ENCODE measurements at places on chromosomes 3 and 15.

- DNase-seq: peak; percentile 100
Measured at GRCh38 chr3:154886437-154886836, 193.7 kb upstream of the MME start.

DNA sequence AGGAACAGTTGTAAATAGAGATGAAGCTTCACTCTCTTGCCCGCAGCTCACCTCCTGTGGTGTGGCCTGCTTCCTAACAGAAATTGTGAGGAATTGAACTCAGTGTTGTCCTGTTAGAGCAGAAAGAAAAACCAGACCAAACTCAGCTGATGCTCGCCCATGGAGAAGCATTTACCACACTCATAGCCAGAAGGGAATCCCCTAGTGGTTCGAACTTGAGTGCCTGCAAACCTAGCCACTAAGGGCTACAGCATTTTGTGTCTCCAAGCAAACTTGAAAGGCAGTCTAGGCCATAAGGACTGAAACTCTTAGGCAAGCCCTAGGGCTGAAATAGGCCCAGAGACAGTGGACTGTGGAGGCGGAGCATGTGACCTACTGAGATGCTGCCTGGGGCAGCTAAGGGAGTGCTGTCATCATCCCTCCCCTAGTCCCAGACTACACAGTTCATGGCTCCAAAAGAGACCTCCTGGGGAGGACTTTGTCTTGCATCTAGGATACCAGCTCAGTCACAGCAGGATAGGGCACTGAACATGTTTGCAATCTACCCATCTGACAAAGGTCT is 44.5 kb upstream of the MCTP2 start:
- no peak for DNase-seq

DNA sequence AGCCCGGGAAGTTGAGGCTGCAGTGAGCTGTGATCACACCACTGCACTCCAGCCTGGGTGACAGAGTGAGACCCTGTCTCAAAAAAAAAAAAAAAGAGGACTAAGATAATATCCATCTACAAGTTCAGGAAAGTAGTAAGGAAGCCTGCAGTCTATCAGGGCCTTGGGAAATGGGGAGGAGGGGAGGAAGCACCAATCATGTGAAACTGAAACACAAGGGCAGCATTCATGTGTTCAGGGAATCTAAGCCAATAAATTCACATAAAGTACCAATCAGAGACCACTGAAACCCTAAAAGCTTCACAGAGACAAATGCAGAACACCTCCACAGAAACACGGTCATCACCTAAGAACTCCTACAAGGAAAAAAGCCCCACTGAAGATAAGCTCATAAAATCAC is 22.9 kb upstream of the HHATL start:
- DNase-seq: no peak

DNA sequence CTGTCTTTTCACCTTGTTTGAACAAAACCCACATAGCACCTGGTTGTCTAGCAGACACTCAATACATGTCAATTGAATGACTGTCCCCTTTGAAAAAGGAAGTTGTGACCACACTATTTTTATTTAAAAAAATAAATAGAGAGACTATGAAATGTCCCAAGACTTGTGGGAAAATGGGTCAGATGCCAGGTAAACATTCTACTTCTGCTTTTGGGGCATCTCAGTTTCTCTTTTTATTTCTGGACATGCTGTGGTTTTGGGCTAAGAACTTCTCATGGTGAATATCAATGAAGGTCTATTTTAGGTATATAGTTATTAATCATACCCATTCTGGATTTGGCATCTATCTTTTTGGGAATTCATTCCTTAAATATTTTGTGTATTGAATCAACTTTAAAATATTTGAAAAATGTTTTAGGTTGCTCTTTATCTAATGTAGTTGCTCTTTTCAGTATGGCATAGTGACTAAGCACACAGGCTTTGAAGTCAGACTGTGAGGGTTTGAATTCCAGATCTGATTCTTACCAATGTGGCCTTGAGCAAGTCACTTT is 4.4 kb downstream of the TMEM45A start:
- peak; percentile 82 for DNase-seq

GRCh38 chr3:9167222-9167621 is 82.2 kb downstream of the SRGAP3 start:
- DNase-seq: no peak

DNA sequence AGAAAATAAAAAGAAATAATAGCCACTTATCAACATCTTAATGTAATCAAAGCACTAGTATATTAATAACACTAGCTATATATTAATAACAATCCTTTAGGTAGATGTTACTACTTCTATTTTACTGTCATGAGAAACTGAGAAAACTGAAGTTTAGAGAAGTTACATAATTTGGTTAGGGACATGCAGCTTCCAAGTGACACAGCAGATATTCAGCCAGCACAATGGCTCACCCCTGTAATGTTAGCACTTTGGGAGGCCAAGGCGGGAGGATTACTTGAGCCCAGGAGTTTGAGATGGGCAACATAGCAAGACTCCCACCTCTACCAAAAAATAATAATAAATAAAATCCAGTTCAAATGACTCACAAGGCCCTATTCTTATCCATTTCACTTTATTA is 1.9 kb upstream of the UBR1 start:
- no peak for DNase-seq

- peak; percentile 15 for DNase-seq
Measured at GRCh38 chr3:154152741-154153140, 31.6 kb downstream of the ARHGEF26 start.

GRCh38 chr15:70504299-70504951 is 258.9 kb downstream of the UACA start:
- DNase-seq: peak; percentile 61

- DNase-seq: peak; percentile 60
Measured at GRCh38 chr15:58931987-58932588, 1.4 kb downstream of the SLTM start.

GRCh38 chr3:132399054-132399929 is 18.0 kb upstream of the DNAJC13 start:
- peak; percentile 60 for DNase-seq

DNA sequence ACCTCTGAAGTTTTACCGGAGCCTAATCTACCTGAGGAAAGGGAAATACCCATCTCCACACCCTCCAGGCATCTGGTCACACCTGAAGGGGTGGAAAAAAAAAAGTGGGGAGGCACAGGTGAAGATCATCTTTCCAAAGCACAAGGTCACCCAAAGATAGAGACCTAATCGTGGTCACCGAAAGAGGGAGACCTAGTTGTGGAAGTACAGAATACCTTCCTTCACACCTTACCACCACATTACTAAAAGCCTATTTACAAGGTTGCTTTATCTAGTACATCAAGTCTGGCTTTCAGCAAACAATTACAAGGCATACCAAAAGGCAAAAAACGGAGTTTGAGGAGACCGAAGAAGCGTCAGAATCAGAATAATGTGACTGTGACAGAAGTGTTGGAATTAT is 110.0 kb upstream of the ARPP21 start:
- no peak for DNase-seq

DNA sequence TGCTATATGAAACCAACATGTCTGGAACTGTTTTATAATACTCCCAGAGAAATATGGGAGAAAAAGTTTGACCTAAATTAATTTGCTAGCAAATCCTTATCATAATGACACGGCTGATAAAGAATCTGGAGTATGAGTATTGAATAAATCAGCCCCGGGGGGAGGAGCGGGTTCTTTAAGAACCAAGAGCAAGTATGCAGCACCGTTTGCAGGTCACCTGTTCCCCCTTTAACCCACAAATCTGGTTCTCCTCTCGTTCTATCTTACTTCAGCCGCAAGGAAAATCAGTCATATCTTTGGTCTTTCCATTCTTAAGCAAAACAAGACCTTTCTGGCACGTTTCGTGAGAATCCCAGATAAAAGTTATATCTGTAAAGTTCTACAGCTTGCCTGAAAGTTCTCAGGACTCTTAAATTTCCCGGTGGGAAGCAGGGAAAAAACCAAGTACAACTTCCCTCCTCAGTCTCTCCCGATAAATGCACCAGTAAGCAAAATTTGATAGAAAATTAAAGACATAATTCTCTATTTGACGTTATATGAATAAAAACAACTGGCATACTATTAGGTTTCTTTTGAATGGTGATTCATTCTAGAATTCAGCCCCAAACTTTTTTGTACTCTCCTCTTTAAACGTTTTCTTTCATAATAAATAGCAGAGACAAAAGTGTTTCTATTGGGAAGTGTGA is 348.6 kb downstream of the ZBBX start:
- DNase-seq: peak; percentile 10

GRCh38 chr15:63401078-63401477 is 19.4 kb upstream of the CA12 start:
- DNase-seq: peak; percentile 47

- peak; percentile 45 for DNase-seq
Measured at GRCh38 chr15:68383161-68384074, 48.5 kb downstream of the ITGA11 start.

GRCh38 chr3:59982510-59982909 is 932.7 kb upstream of the CFAP20DC start:
- no peak for DNase-seq

- DNase-seq: no peak
Measured at GRCh38 chr15:56832125-56832524, 86.3 kb upstream of the TCF12 start.

GRCh38 chr3:114565216-114565615 is 271.4 kb downstream of the TIGIT start:
- no peak for DNase-seq

DNA sequence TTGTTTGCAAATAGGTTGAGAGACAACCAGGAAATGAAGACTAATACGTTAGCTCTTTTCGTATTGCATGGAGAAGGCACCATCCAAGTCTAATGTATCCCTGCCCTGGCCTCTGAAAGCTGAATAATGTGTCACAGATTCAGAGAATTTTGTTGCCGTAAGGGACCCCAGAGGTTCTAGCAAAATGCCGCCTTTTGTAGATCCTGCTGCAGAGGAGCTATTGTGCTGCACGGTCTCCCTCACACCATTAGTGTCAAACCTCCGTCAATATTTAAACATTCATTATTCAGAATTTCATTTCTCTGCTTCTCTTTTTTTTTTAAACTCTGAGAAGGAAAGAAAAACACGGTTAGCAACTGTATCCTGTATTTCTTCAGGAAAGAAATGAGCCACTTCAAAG is 238.7 kb downstream of the EPHB1 start:
- DNase-seq: no peak

DNA sequence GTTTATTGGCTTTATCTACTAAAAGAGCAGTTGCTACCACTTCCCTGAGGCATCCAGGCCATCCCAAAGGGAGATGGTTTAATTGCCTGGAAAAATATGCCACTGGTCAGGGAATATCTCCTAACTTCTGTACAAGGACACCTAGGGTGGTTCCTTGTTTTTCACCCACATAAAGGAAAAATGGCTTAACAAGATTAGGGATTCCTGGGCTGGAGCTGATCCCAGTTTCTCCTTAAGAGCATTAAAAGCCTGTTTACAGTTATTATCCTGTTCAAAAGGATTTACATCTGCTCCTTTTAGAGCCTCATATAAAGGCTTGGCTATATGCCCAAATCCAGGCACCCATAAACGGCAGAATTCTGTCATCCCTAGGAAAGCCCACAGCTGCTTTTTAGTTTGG is 70.2 kb upstream of the WNT7A start:
- no peak for DNase-seq

DNA sequence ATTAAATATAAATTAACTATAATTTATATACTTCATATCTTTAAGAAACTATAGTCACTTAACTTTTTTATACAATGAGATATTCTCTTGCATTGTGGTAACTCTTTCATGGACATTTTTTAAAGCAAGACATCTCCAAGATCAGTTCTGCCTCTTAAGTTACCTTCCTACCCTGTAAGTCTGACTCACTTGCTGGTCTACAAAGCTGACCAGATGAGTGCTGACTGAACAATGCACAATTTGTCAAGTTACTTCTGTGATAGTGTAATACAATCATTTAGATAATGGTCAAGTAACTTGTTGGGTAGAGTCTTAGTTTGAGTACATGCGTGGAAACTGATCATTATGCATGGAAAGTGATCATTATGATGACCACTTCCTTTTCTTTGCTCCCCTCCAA is 145.9 kb downstream of the MEIS2 start:
- DNase-seq: peak; percentile 52
